ENCODE measurements at places on chromosomes 6 and 20.
A peak's percentile ranks its signal among the peaks of the same experiment; 100 is the strongest.

- no peak for DNase-seq
Observed at GRCh38 chr20:61521687-61522420, 269.8 kb downstream of the CDH4 start.

DNA sequence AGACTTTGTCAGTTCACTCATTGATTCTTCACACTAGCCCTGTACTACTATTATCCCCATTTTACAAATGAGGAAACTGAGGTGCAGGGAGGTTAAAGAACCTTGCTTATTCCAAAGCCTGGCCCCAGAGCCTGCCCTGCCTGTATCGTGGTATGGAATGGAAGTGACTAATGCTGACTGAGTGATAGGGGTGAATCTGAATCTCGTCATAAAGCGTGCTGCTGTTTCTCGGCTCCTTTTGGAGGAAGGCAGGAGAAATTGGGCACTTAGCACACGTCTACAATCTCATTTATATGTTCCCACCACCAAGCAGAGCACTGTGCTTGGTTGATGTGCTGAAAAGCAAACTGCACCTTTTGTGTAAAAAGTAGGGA lies 17.1 kb downstream of the GFRA4 start:
- DNase-seq: no peak

GRCh38 chr6:132261354-132261753 lies 139.9 kb downstream of the MOXD1 start:
- DNase-seq: no peak

DNA sequence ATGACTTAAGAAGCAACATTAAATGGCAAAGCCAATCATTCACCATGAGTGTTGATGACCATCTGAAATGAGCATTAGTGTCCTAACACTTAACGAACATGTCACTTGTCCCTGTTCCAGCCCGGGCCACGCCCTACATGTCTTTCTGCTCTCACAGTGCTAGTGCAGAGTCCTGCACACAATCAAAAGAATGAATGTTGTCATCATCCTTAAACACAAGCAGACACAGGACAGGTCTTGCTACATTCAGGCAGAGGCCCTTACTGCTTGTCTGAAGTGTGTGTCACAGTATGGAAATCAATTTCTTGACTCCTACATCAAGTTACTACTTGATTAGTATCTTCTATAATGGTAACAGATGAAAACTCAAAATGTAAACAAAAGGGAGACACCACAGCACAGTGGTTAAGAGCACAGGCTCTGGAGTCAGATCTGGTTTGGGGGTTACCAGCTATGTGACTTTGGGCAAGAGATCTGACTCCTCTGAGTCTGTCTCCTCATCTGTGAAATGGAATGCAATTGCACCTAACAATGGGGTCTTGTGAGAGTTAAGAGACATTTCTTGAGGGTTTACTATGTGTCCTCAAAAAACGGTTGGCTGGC lies 17.4 kb downstream of the UBE2V1 start:
- DNase-seq: no peak

DNA sequence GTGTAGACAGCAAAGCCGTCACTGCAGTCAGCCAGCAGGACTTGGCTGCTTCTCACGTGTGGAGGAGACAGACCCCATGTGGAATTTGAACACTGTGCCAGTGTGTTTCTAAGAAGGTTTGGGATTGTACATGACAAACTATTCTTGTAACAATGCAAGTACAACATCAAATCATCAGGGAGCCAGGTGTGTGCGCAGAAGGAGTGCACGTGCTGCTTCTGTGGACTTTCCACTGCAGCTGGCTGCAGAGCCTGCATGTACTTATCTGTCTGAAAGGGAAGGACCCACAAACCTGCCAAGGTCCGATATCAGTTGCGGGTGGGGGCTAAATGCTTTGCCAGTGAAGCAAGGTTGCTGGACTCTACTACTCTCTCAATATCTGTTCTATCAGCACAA lies 211.6 kb downstream of the WDR27 start:
- no peak for DNase-seq

DNA sequence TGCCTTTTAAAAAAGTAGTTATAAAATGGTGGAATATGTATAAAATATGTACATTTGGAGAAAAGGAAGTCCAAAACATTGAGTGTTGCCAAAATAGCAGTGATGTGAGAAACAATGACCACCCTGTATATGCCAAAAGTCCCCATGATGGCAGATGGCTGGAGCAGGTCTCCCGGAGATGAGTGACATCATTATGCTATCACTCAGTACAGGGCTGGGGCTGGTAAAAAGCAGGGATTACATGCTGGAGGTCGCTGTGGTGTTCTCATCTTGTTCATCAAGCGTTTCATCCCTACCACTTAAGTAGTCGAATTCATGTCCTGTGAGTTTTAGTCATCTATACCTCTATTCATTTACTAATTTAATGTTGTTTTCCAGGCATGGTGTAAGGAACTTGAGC lies 315.3 kb upstream of the SLC35B3 start:
- no peak for DNase-seq

DNA sequence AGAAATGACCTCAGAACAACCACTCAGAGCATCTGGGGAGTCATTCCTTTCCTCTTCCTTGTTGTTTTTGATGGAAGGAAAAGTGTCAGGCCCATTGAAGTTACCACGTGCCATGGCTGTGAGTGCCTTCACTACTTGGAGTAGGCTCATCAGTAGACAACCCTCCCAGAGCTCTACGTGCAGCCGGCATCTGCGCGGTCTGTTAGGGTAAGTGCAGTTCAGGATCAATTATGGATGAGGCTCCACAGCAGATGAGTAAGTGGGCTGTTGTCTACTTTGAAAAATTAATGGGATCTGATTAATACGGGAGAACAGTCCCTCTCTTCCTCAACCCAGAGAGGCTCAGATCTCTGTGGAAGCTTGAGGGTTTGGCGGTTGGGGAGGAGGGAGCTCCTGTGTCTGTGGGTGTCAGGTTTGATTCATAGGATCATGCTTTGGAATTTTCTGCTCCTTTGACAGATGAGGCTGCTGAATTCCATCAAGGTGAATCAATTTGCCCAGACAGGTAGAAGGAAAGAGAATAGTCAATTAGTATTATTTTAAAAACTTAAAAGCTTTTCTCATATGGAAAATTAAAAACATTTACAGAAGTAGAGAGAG lies 93.8 kb upstream of the TOX2 start:
- DNase-seq: no peak

DNA sequence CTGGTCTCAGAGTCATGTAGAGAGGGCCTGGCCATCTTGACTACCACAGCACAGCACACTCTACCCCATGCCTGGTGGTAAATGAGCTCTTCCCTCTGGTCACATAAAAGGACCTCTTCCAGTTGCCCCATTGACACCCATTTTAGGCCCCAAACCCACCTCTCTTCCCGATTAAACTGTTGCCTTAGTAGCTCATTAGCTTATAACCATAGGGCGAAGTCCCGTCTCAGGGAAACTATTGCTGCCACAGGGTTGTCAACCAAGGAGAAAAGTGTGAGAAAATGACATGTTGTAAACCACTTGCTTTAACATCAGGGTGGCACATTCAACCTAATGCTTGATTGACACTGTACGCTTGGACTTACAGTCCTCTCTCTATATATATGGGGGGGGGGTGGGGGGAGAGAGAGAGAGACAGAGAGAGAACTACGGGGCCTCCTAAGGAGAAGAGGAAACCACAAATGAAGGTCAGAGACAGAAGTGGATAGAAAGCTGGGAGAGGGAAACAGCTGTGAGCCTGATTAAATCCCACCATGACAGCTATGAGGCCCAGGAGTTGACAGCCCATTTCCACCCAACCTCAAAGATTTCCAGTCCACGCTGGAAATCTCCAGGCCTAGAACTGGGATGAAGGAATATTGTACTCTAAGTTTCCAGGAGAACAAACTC lies 14.9 kb upstream of the BTN1A1 start:
- DNase-seq: no peak

DNA sequence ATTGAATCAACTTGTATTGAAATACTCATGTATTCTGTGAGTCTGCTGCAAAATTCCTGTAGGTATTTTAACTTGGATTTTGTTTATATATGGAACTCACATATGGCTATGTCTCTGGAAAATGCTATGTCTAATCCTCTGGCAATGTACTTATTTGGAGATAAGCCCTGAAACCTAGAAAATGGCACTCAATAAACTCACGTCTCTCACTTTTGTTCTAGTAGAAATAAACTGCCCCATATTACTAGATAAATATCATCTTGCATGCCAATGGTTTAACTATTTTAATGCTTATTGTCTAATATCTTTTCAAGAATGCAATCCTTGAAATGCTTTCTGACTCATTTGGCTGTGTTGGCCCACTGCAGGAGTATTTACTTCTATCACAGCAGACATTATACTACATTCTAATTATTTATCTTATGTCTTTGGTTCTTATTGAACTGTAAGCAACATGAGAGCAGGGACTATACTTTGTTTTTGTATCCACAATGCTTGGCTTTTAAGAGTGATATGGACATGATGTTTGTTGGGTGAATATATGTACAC lies 292.2 kb upstream of the RSPO3 start:
- DNase-seq: no peak

GRCh38 chr6:157774153-157775135 lies 48.6 kb upstream of the SNX9 start:
- no peak for DNase-seq

- peak; percentile 15 for DNase-seq
Observed at GRCh38 chr6:3162067-3162497, 4.7 kb upstream of the TUBB2A start.

GRCh38 chr6:56278171-56278591 lies 30.8 kb upstream of the COL21A1 start:
- no peak for DNase-seq

DNA sequence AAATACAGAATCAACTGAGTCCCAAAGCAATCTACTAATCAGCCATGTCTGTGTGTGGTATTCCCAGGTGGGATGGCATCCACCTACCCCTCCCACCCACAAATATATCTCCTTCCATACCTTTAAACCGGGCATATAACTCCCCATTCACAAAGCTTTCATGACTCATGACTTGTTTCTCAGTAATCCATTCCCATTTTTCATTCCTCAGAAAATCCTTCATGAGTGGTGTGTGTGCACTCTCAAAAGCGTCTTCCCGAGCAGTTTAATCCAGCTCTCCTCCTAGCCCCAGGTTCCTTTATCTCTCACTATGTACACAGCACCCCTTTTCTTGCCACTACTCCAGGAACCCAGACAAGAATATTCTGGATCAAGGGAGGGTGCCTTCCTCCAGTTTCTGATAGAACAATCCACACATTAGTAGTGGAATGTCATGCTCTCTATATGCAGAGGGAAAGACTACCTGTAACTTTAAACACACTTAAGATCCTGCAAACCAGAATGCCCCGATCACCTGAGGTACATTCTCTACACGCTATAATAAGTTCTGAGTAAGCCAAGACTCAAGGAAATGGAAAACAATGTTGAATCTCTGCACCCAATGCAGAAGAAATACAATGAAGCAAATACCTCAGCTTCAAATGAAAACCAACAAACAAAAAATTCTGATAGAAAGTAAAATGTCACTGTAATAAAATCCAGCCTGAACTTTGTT lies 55.7 kb upstream of the IPCEF1 start:
- no peak for DNase-seq

- no peak for DNase-seq
Observed at GRCh38 chr6:117498159-117498558, 15.7 kb downstream of the DCBLD1 start.

DNA sequence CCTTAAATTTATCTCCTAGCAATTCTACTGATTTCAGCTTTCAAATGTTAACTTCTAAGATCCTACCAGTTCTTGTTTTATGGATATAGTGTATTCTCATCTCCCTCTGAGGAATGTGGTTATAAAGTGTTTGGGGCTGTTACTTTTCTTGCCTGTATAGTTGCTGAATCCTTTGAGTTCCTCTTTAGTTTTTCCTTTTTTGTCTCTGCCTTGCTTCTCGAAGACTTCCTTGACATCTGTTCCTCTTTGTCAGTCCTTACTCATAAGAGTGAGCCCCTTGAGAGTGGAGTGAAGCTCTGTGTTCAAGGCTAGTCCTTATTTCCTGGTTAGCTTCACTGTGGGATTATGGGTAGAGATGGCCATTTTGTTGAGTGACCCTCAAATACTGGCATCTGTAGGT lies 84.6 kb downstream of the ELOVL4 start:
- DNase-seq: no peak

GRCh38 chr20:22826306-22827230 lies 208.5 kb upstream of the SSTR4 start:
- no peak for DNase-seq

DNA sequence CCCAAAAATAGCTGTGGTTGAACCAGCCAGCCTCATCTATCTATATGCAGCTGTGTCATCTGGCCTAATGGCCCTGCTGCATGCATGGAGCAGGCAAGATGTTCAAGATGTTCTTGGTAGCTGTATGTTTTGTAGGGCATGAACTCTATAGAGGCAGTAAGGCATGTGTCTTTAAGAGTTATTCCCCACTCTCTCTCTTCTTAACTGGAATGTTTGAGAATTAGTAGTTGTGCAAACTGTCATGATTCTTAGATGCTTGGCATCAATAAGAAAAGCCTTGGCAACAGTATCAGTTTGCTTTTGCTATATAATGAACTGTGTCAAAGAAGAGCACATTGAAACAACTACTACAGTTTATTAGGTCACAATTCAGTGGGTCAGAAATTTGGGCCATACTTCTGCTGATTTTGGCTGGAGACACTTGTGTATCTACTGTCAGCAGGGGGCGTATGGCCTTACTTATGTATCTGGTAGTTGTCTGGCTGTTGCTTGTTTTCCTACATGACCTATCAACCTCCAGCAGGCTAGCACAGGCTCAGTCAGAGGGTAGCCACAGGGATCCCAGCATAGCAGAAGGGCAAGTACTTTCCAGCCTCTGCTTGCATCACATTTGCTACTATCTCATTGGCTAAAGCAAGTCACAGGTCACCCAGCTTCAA lies 56.1 kb upstream of the LAMP5 start:
- no peak for DNase-seq

DNA sequence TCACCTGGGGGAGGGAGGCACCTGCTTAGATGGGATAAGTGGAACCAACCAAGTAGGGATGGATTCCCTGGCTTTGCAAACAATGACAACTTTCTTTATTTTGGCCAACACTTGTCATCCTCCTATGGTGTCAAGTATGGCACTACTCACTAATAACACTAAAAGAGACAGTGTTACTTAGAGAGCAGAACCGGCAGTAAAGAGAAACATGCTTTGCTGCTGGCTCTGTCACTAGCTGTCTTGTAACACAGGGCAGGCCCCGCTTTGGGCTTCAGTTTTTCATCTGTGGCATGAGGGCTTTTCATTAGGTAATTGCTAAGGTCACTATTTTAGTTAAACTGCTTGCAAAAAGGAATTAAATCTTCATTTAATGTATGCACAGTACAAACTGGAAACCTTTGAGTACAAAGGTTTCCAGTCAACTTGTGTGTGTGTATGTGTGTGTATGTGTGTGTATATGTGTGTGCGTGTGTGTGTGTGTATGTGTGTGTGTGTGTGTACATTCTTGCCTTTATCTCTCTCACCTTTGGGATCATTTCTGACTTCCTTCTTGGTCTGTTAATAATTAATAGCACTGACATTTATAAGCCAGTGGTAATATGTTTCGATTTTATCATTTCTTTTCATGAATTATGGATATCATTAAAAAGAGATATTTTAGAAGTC lies 64.7 kb downstream of the BTBD3 start:
- no peak for DNase-seq
